ENCODE measurements at places on chromosomes 12 and 14.

DNA sequence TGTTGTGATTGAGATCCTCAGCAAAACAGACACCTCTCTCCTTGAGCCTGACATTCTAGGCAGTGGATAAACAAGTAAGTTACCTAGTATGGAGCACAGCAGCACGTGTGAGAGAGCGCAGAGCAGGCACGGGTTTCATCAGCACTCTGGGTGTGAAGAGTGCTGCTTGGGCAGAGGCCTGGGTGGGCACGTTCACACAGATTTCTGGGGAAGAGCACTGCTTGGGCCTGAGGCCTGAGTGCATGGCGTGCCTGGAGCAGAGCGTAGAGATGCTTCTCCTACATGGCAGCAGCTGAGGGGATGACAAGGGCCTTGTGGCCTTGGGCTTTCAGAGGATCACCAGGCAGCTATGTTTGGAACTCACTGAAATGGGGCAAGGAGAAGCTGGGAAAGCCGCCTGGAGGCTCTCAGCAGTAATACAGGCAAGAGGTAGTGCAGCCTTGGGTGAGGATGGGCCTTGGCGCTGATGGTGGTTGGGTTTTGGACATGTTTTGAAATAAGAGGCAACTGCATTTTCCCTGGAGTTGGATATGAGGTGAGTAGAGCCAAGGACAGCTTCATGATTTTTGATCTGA is 17.6 kb downstream of the CKB start:
- DNase-seq, result no peak

DNA sequence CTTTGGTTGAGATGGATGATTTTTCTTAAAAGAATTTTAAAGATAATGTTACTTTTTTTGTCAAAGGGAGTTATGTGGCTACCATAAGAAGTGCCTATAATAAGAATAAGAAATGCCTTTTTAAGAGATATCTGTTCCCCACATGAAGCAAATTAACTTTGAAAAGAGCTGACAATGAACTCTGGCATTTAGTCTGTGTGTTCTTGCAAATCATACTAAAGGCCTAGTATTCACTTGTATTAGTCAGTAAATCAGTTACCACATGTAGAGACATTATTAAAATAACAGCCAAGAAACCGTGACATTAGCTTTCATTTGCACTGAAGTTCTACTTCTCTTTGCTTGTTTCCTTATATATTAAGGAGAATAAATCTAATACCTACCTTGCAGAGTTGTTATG is 296.3 kb downstream of the CCDC91 start:
- DNase-seq, result no peak

DNA sequence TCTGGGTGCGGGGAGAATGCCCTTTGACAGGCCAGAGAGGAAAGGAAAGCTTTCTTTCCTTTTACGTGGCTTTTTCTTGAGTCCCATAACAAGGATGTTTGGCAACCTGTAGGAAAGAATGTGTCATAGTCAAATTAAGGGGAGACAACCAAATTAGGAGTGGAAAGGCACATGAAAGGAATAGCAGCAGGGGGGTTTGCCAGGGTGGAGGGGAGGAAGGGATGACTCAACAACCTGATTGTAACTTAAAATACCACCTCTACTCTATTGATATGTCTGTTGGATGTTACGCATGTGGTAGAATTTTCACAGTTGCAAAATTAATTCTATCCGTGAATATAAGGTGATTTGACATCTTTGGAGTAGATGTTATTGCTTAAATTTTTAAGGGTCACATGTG is 28.5 kb upstream of the MYBPC1 start:
- DNase-seq, result no peak

DNA sequence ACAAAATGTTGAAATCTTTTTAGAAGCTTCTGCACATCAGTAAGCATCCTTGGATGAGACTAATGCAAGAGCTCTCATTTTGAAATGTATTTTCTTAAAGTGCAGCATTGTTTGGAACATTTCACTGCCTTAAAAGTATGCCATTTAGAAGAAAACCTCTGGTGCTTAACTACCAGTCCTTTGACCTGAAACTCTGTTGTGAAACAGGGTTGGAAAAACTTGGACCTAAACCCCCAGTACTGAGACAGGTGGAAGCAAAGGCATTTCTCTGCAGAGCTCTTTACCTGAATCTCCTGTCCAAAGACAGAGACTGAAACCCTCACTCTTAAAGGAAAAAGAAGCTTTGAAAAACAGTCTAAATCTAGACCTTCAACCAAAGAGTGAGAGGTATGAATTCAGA is 207.2 kb downstream of the NUBPL start:
- no peak for DNase-seq

- DNase-seq, result no peak
Observed at GRCh38 chr12:132464820-132465219, 25.1 kb upstream of the FBRSL1 start.

GRCh38 chr14:59358102-59358501 is 107.1 kb downstream of the GPR135 start:
- DNase-seq, result peak; percentile 59

DNA sequence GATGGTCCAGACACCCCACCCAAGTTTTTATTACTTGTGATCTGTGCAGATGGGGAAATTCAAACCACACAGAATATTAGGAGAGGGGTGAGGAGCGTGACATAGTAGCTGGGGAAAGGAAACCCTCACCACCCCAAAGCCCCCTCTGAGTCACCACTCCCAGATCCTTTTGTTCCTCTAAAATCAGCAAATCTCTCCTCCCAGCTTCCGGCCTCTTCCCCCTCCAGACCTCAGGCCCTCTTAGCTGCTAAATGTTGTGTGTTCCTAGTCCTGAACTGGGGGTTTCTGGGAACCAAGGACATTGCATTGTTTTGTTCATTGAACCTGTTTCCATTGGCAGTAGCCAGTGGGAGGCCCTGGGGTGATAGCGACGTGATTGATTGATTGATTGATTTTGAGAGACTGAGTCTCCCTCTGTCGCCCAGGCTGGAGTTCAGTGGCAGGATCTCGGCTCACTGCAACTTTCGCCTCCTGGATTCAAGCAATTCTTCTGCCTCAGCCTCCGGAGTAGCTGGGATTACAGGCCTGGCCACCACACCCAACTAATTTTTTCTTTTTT is 5.9 kb upstream of the ORAI1 start:
- peak; percentile 16 for DNase-seq

GRCh38 chr12:23450810-23451209 is 498.7 kb downstream of the SOX5 start:
- DNase-seq, result no peak

GRCh38 chr12:89919241-89919906 is 210.7 kb upstream of the ATP2B1 start:
- no peak for DNase-seq

DNA sequence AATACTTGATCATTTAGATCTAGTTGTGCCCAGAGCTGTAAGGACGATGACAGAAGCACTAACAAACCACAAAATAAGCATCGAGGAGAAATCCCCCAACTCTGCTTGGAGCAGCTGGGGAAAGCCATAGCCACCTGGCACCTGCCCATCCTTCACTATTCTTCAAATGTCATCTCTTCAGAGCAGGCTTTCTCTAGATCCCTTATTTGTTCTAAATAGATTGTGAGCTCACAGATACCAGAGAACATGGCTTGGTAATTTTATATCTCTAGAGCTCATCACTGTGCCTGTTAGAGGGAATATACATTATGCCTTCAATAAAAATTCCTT is 50.9 kb downstream of the GRIP1 start:
- no peak for DNase-seq

GRCh38 chr12:8636581-8636980 is 23.9 kb upstream of the AICDA start:
- DNase-seq, result no peak

GRCh38 chr14:89332031-89332430 is 85.0 kb downstream of the FOXN3 start:
- DNase-seq, result no peak

GRCh38 chr12:82818271-82819035 is 131.7 kb downstream of the TMTC2 start:
- no peak for DNase-seq

DNA sequence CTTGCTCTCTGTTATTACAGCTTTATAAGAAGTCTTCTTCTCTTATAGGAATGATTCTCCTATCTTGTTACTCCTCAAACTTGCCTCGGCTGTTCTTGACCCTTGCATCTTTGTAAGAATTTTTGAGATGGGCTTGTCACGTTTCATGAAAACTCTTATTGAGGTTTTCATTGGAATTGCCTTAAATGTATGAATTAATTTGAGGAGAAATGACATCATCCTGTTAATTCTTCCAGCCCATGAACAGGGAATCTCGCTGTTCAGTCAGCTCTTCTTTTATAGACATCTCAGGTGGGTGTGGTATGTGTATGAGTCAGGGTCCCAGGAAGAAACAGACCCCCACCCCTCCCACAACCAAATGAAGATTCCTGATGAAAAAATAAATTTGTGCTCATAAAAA is 107.1 kb upstream of the MYL2 start:
- no peak for DNase-seq

DNA sequence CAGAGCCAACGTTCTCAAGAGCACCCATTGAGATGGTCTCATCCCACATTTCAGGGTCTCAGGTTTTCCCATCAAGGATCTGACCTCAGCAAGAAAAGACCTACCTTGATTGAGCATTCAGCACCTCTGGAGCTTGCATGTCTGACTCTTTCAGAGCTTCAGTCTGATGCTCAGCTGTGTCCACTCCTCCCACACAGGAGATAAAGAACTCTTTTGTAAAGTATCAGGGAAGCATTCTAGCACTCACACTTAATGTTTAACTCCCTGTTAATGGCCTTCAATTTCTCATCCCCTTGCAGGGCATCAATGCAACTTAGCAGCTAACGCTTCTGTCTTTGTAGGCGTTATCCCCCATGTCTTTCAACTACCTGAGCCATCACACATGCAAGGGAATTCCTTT is 124.1 kb downstream of the GALC start:
- no peak for DNase-seq

DNA sequence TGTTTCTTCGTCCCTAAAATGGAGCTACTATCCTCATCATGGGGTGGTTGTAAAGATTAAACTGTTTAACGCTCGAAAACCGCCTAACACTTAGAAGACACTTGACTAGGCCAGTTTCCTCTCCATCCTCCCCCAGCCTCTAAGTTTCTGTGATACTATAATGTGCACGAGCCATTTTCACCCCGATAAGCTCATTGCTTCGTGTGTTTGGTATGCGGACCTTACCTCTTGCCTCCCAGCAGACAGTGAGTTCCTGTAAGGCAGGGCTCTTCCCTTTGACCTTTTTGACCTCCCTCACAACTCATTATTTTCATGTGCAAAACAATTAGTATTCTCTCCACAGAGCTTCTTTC is 499 bp upstream of the GXYLT1 start:
- DNase-seq, result no peak

- no peak for DNase-seq
Observed at GRCh38 chr12:75891072-75891471, 140.5 kb downstream of the PHLDA1 start.

GRCh38 chr12:127241072-127241817 is 1025.7 kb upstream of the TMEM132C start:
- no peak for DNase-seq

- no peak for DNase-seq
Observed at GRCh38 chr12:52193991-52194390, 2.2 kb upstream of the KRT80 start.

DNA sequence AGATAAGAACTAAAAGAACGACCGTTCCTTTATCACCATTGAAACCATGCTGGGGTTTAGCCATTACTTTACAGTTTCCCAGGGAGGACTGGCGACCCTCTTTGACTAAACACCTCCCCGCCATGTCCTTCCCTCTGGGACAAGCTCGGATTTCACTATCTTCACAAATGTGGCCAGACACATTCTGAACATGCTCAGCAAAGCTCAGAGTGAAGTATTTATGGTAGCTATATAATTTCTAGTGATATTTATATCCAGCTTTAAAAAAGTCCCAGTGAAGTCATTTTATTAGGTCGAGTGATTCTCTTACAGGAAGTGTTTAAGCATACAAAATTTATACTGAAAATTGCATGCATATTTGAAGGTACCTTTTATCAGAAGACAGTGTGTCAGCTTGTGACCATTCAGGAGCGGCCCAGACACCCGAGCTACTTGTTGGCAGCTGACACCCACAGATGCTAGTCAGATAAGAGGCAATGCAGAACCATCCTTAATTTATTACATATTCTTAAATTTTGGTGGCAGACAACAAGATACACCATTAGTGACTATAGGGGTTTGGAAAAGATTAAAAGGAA is 36.8 kb downstream of the NIN start:
- DNase-seq, result no peak

- DNase-seq, result no peak
Observed at GRCh38 chr12:109476807-109477184, 304 bp downstream of the KCTD10 start.

- DNase-seq, result no peak
Observed at GRCh38 chr12:126464153-126464552, 1398.9 kb downstream of the AACS start.

DNA sequence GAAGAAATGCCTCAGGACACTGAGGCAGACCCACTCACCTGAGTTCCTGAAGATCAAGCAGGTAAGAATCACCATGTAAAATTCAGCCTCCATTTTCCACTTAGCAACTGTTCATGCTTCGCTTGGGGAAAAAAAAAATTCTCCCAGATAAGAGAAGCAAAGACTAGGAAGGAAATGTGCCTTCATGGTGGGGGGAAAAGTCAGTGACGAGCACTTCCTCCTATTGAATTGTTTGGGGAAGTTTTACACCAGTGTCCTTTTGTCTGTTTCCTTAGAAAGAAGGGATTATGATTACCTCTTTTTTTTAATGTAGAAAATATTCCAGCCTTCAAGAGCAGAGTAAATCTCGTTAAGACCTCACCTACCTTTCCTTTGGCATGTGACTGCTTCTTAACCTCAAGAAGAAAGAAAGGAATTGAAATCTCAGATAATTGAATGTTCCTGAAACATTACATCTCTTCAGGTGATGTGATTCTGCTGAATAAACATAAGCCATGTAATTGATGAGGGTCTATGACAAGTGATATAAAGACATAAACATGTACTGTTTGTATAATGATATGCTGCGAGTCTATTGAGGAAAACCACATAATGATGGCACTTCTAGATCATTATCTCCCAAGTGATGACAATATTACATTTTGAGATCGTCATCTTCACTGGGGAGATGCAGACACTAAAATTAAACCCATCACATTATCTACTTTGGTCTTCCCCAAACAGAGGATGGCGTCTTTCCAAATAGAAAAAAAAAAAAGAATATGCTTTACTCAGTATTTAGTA is at the start of gene PTPRB:
Gene PTPRB (minus strand): TSS at position 127 of the 783 bp plus-strand sequence. CDS start 34 bp downstream, at position 93.
- no peak for DNase-seq

Measured in inflammatory macrophage (primary cell).